ENCODE measurements at places on chromosomes 1 and 21. TPM values are rescaled to one million over a fixed set of nuclear protein-coding genes. Genes with fewer than 3 reads are reported as not detected.

MYBPH gene
- total RNA-seq: not detected

GJA8 gene
- not detected for total RNA-seq

RCC2 gene
- total RNA-seq: 27.7 TPM

ADGRB2 gene
- total RNA-seq: 42.4 TPM

FAM72C gene
- total RNA-seq: 1.2 TPM

KLHDC8A gene
- total RNA-seq: 16.7 TPM
